ENCODE measurements at places on chromosomes 5 and 9.

DNA sequence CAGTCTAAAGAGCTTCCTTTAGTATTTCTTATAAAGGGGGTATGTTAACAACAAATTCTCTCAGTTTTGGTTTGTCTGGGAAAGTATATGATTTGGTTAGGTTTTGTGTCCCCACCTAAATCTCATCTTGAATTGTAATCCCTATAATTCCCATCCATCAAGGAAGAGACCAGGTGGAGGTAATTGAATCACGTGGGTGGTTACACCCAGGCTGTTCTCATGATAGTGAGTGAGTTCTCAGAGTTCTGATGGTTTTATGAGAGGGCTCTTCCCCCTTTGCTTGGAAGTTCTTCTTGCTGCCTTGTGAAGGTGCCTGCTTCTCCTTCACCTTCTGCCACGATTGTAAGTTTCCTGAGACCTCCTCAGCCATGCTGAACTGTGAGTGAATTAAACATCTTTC is 109.1 kb downstream of the MACIR start:
- no peak for DNase-seq

GRCh38 chr5:150068472-150068871 is 17.9 kb downstream of the CSF1R start:
- DNase-seq: no peak

DNA sequence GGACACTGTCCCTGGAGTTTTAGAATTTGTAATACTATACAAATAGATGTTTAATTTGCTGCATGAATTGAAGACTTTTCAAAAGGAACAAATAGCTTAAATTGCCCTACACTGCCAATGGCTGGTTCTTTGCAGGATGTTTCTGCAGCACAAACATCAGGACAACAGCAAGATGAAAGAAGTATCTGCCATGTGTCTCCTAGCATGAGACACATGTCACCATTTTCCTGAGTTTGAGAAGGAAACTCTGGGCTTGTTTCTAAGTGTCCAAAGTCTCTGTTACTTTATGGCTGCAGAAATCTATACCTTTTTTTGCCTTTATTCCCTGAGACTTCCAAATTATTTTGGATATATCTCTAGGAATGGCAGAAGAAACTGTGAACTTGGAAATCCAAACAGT is 623 bp upstream of the OR13F1 start:
- DNase-seq: no peak

DNA sequence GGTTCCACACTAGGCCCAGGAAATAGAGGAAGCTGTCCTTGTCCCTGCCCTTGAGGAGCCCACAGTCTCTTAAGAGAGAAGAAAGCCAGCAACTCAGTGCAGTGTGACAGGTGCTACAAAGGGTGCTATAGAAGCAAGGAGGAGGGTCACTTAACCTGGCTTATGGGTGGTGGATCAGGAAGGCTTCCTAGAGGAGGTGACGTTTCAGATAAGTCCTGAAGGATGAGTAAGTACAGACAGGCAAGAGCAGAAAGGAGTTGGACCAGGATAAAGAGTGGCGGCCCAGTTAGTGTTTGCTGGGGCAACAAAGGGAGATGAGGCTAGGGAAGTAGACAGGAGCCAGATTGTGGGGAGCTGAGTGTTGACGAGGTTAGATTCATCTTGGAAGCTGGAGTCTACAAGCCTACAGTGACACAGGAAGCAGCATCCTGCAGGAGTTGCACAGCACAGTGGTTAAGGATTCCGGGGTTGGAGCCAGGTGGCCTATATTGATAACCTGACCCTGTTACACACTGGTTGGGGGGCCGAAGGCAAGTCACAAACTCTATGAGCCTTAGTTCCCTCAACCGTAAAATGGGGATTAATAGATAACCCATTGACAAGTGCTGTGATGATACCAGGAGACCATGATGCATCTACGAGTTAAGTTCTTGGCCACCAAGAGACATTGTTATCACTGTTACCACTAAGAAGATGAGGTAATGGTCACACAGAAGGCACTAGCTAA is 5.4 kb upstream of the LHX6 start:
- no peak for DNase-seq

- no peak for DNase-seq
Measured at GRCh38 chr9:3760031-3760430, 234.2 kb upstream of the RFX3 start.

DNA sequence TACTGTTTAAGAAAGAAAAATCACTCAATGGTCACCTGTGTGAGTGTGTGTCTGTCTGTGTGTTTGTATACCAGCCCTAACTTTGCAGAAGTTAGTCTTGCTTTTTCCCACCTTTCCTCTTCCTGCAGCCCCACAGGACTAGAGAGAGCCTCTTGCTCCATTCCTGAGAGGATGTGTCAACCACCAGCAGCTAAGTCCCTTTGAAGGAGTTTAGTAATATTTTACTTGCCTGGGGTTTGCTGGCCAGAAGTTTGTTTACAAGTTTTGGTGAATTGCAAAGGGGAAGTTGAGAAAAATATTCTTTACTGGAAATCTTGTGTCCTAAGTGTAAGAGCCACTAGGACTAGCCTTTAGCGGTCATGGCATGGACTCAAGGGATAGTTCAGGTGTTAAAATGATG is 316.2 kb downstream of the BRINP1 start:
- DNase-seq: no peak

- no peak for DNase-seq
Measured at GRCh38 chr5:68646144-68646543, 430.6 kb downstream of the PIK3R1 start.

GRCh38 chr5:86175224-86175623 is 442.5 kb upstream of the COX7C start:
- DNase-seq: no peak

- no peak for DNase-seq
Measured at GRCh38 chr5:30850866-30851265, 342.6 kb upstream of the CDH6 start.

- DNase-seq: no peak
Measured at GRCh38 chr5:143374496-143375217, 28.8 kb downstream of the NR3C1 start.

GRCh38 chr5:68478301-68479095 is 262.9 kb downstream of the PIK3R1 start:
- no peak for DNase-seq

DNA sequence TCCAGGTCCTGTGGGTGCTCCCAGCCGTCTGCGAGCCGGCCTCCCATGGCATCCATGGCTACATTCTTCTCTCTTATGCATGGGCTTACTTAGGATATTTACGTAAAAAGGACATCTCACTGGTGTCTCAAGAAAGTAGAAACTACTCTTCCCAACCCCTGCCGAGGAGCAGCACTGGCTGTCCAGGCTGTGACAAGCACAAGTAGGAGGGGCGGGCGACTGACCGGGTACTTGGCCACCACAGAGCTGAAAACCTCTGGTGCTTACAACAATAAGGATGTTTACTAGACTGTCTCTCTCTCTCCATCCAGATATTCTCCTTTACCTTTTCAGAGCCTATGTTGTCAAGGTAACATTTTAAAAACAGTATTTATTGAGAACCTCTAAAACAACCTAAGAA is 56.3 kb upstream of the TBC1D9B start:
- DNase-seq: no peak

- no peak for DNase-seq
Measured at GRCh38 chr9:109010746-109011145, 2.6 kb downstream of the CTNNAL1 start.

- DNase-seq: no peak
Measured at GRCh38 chr9:131744171-131744719, 4.4 kb upstream of the RAPGEF1 start.

DNA sequence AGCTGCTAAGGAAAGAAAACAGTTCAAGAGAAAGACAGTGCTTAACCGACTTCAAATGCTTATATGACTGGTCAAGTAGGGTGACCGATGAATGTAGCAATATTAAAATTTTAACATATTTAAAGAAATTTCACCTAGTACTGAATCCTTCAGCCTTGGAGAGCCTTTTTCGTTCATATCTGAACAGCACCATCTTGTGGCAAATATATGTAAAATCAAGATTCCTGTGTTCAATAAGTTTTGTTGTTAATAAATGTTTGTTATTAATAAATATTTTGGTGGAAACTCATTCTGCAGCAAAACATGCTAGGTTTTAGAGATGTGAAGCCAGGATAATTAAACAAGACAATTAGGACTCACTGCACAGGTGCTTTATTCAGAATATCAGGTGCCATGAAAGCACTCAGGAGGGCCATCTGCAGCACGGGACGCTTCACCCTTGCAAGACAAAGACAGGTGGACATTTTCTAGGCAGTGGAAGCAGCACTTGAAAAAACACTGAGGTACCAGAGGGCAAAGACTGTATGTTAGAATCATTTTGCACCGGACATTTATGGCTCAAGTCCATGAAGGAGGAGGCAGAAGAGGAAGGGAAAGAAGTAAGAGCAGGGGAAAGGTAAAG is 15.6 kb downstream of the TICAM2 start:
- DNase-seq: no peak

- DNase-seq: no peak
Measured at GRCh38 chr9:70392189-70392588, 22.3 kb downstream of the KLF9 start.

DNA sequence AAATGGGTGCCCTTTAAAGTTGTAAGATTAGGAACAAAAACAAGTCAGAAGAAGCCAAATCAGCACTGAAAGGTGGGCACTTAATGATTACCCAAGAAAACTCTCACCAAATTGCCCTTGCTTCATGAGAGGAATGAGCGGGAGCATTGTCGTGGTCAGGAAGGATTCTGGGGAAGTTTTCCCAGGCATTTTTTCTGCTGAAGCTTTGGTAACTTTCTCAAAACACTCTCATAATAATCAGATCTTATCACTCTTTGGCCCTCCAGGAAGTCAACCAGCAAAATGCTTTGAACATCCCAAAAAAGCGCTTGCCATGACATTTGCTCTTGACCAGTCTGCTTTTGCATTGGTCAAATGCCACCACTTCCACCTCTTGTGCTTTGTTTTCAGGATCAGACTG is 10.4 kb upstream of the PCDHGC3 start:
- DNase-seq: no peak

DNA sequence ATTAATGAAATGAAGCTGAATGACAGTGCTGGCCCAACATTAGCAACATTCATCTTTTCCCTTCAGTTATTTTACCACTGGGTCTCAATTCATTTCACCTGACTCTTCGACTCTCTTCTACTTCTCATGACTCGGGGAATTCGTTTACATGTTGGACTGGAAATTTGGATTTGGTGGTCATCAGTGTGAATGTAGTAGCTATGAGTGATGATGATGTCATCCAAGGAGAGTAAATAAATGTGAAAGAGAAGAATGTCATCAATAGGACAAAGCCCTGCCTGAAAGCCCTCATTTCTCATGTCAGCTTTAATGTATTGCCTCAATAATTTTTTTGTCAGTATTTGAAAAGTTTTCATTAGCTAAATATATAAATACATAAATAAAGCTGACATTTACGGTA is 21.9 kb upstream of the CFAP95 start:
- DNase-seq: no peak

Measured in stimulated activated CD8-positive, alpha-beta memory T cell treated with anti-CD3 and anti-CD28 coated beads, Interleukin-4, amount 100 ng/mL, for 1 hour (primary cell).